ENCODE measurements at places on chromosomes 5 and 9.

DNA sequence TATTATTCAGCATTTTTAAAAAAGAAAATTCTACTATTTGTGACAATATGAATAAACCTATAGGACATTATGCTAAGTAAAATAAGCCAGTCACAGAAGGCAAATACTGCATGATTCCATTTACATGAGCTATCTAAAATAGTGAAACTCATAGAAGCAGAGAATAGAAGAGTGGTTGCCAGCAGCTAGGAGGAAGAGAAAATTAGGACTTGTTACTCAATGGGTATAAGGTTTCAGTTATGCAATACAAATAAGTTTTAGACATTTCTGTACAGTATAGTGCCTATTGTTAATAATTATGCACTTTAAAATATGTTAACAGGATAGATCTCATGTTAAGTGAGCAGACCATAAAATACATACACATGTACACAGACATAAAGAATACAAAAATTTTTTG lies 73.8 kb upstream of the SPINK5 start:
- DNase-seq, result no peak

GRCh38 chr5:116097301-116097700 lies 12.5 kb downstream of the COMMD10 start:
- DNase-seq, result no peak

DNA sequence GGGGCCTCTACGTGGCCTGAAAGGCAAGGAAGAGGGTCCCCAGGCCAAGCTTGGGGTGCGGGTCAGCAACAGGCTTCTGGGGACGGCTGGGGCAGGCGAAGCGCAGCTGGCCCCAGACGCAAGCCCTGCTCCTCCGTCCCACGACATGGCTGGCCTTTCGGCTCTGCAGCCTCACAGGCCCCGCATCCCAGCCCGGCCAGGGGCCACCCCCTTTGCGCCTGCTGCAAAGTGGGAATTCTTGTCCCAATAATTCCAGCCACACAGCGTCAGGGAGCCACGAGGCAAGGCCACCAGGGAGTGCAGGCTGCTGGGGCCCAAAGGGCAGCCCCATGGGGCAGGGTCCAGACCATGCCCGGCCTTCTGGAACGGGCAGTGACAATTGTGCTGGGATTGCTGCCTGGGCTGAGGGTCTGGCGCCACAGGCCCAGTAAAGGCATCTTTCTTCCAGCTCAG lies 1.1 kb upstream of the ENTPD2 start:
- no peak for DNase-seq

GRCh38 chr9:35649431-35650340 lies 1.0 kb downstream of the SIT1 start:
- DNase-seq, result peak; percentile 59

GRCh38 chr5:132762246-132763000 lies 14.6 kb downstream of the SEPTIN8 start:
- DNase-seq, result no peak

DNA sequence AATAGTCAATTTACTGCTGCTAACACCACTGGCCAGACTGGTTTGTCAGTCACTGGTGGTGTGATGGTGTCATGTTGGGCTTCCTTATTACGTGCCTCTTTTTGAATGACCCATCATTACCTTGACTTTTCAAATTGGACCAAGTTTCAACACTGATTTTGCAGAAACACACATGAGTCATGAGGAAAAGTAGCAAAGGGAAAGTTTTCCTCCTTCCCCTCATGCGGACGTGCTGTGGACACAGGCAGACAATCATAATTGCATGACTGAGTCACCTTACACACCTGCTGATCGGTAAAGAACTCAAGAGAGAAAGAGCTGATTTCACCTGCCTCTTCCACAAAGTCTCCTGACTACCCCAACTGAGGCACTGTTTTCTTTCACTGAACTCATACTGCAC lies 324.5 kb downstream of the ARRDC3 start:
- no peak for DNase-seq

GRCh38 chr5:38673671-38674071 lies 117.2 kb upstream of the LIFR start:
- no peak for DNase-seq

GRCh38 chr5:144072518-144072927 lies 97.9 kb downstream of the YIPF5 start:
- no peak for DNase-seq

DNA sequence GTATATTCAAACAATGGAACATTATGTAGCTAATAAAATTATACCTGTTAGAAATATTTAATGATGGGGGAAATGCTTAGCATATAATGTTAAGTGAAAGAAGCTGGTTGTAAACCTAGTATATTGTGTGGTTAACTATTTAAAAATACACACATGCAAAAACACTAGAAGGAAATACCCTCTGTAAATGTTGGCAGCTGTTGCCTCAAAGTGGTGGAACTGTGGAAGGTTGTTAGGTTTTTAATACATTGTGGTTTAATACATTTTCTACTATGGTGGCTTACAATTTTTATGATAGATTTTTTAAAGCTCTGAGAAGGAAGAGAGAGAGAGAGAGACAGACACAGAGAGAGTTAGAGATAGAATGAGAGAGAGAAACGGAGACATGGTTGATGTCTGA lies 74.9 kb downstream of the COL15A1 start:
- DNase-seq, result no peak

DNA sequence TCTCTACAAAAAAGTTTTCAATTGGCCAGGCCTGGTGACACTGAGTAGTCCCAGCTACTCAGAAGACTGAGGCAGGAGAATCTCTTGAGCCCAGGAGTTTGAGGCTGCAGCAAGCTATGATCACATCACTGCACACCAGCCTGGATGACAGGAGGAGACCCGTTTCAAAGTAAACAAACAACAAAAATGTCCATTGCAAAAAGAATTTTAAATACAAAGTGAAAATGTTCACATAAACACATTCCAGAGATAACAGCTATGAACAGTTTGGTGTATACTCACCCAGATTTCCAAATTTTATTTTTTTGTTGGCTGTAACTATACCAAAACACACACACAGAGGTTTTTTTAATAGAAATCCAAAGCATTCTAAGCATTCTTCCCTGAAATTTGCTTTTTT lies 39.8 kb downstream of the ADRA1B start:
- no peak for DNase-seq

- no peak for DNase-seq
These were observed 12.6 kb upstream of the TMEM38B start for GRCh38 chr9:105681724-105682123.

DNA sequence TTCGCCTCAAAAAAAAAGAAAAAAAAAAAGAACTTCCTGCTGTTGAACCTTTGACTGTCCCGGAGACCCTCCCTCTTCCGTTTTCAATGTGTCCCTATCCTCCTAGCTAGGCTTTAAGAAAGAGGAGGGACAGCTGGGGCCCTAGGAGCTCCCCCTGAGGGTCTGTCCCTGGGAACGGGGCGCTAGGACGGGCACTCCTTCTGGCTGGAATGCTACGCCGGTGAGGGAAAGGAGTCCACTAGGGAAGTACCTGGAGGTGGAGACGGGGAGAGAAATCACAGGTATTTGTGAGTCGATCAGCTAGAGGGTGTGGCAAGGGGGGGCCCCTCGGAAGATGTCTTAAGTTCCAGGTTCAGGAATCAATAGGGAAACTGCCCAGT lies 4.6 kb downstream of the SIT1 start:
- DNase-seq, result no peak

Measured in HL-60 (cell line).